ENCODE measurements at places on chromosomes 16 and 17.

DNA sequence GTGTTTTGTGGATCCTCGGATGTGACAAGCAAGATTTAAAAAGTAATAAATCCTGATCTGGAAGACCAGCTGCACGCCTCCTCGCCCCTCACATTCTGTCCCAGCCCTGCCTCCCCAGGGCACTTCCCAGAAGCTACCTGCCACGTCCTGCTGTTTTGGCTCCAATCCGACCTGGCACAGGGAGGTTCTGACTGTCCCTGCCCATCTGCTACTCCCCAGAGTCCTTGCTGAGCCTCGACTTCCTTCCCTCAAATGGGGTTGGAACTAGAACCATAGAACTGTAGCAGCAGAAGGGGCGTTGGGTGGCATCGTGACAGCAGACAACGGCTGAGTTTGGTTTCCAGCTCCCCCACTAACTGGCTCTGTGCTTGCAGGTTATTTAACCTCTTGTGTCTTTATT is 71.7 kb downstream of the RPH3AL start:
- DNase-seq = no peak

DNA sequence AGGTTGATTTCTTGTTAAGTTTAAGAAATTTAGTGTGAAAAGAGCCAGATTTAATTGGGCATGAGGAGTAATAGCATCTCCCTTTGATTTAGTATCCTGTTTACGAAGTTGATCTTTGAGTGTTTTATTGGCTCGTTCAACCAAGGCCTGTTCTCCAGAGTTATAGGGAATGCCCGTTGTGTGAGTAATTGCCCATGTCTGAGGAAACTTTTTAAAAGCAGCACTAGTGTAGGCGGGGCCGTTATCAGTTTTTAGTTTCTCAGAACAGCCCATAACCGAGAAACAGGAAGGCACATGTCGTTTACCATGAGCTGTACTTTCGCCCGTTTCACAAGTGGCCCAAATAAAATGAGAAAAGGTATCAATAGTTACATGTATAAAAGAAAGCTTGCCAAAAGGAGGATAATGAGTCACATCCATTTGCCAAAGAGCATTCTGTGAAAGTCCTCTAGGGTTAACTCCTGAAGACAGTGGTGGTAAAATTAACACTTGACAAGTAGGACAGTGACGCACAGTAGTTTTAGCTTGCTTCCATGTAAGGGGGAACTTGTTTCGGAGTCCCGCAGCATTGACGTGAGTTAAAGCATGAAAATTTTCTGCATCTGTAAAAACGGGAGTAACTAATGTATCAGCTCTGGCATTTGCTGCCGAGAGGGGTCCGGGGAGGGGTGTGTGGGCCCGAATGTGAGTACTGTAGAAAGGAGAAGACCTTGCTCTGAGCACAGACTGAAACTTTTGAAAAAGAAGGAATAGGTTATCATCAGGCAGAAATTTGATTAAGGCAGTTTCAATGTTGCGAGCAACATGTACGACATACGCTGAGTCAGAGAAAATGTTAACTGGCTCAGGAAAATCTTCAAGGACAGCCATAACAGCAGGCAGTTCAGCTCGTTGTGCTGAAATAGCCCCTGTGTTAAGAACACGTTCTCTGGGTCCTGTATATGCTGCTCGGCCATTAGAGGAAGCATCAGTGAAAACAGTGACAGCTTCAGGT is 18.5 kb upstream of the KCTD5 start:
- DNase-seq = no peak

- DNase-seq = no peak
These were observed 22.9 kb downstream of the PRCD start for GRCh38 chr17:76562734-76563148.

- DNase-seq = no peak
These were observed 2.0 kb downstream of the HOXB8 start for GRCh38 chr17:48612854-48613691.

DNA sequence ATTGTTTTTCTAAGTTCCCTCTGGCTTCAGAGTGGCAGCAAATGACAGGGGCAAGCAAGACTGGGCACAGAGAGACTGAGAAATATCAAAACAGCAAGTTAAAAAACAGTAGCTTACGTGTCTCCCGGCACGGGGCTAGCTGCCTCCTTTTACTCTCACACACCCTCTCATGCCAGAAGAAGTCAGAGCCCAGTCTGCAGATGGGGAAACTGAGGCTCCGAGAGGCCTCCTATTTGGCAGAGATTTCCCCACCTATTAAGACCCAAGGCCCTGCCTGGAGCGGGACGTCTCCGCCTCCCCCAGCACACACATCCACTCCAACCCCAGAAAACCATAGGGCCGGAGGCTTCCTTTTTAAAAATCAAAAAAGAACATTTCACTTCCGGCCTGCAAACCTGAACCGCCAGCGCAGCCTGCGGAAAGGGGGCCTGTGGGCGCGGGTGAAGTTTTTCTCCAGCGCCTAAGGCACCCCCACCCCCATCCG is 832 bp downstream of the CARHSP1 start:
- peak; percentile 30 for DNase-seq

- DNase-seq = no peak
These were observed 23.3 kb downstream of the GPR179 start for GRCh38 chr17:38320482-38320881.

GRCh38 chr17:55154101-55154500 is 110.7 kb upstream of the HLF start:
- DNase-seq = no peak
